ENCODE measurements at places on chromosomes 16 and 17. TPM values are rescaled to one million over a fixed set of nuclear protein-coding genes. Genes with fewer than 3 reads are reported as not detected.

TP53TG3C gene
- not detected for total RNA-seq

CYGB gene
- 19.1 TPM for total RNA-seq

IL34 gene
- total RNA-seq = 25.7 TPM

ELOB gene
- total RNA-seq = 208 TPM

DPEP3 gene
- total RNA-seq = not detected

PYY gene
- not detected for total RNA-seq

TPSG1 gene
- total RNA-seq = not detected

SNAI3 gene
- total RNA-seq = 1.2 TPM

ADAD2 gene
- 0.95 TPM for total RNA-seq

CCNF gene
- 5.7 TPM for total RNA-seq

CHRNE gene
- total RNA-seq = 1.1 TPM

ZG16 gene
- total RNA-seq = not detected

ZPBP2 gene
- not detected for total RNA-seq

DNA sequence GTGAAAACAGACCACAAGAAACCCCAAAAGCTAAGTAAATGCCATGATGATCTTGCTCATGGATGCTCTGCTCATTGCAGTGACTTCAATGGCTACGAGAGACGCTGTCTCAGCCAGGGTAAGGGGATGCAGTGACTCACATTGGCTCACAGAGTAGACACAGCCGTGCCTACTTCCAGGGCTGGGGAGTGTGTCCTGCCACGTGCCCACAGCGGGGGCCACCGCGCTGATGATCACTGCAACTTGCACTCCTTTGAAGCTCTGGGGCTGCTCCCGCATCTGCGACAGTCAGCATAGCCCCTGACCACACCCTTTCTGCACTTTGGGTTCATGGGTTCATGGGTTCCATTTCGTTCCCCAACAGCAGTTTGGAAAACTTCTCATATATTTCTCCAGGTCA lies 231.4 kb upstream of the RPL38 start:
- no peak for DNase-seq

DNA sequence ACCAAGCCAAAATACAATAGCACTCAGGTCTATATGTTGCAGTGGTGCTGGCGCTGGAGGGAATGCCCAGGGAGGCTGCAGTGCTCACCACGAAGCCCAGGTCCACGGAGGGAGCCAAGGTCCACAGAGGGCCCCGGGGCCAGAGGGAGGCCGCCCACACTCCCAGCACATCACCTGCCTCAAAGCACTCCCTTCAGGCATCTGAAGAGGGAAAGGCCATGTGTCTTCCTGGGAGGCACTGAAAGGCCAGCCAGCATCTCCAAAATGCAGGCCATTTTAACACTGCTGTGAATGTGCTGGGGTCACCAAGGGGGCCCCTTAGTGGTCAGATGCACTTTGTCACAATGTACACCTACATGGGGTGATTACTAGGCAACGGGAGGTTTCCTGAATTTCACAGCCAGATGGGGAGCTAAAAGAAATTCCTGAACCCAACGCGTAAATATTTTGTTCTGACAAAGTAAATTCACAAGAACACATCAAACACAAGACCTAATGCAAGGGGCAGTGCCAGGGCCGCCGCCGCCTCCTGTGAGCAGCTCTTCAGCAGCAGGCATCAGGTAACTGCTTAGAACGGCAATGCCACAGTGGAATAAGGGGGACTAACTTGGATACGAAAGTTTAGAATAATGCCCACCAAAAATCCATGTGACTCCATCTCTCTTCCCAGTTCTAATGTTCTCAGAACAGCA lies 42.8 kb downstream of the USP22 start:
- no peak for DNase-seq

DNA sequence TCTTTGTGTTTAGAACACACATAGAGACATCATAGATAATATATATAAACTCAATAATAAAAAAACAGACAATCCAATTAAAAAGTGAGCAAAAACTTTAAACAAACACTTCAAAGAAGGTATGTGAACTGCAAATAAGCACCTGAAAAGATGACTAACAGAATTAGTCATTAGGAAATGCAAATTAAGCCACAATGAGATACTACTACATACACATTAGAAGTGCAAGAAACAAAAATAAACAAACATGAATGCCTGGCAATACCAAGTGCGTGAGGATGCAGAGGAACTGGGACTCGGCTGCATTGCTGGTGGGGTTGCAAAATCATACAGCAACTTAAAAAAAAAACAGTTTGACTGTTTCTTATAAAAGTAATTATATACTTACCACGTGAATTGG lies 799.0 kb downstream of the KCNJ2 start:
- DNase-seq = no peak

GRCh38 chr16:66862023-66862520 lies 17.9 kb downstream of the CA7 start:
- DNase-seq = no peak

DNA sequence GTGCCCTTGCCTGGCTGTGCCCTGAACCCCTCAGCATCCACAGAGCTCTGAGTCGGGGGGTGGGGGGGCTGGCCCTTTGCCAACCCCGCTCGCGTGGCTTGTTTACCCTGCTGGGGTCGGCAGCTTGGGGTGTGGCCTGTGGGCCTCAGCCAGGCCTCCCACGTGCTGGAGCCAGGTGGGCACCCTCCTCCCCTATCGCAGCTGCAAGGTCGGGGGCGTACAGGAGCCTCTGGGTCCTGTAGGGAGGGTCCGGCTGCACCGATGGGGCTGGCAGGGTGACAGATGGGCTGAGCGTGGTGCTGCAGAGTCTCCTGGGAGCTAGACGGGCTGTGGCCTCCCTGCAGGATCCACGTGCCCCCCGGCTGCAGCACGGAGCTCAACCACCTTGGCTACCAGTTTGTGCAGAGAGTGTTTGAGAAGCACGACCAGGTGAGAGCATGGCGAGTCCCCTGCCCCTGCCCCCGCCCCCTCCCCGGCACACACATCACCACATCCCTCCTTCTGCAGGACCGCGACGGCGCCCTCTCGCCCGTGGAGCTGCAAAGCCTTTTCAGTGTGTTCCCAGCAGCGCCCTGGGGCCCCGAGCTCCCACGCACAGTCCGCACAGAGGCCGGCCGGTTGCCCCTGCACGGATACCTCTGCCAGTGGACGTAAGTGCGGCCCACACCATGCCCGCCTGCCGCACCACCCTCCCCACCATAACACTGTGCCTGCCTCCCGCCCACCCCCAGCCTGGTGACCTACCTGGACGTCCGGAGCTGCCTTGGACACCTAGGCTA lies 3.6 kb downstream of the RHOT2 start:
- no peak for DNase-seq

GRCh38 chr17:14514973-14515372 lies 214.1 kb downstream of the HS3ST3B1 start:
- DNase-seq = no peak

GRCh38 chr17:72603420-72604242 lies 482.8 kb downstream of the SOX9 start:
- DNase-seq = no peak

GRCh38 chr16:70738083-70738977 lies 52.5 kb upstream of the MTSS2 start:
- no peak for DNase-seq

GRCh38 chr16:35752012-35752772 lies 2292.8 kb downstream of the TP53TG3F start:
- DNase-seq = no peak

GRCh38 chr17:49741692-49742076 lies 22.2 kb downstream of the FAM117A start:
- DNase-seq = no peak

- no peak for DNase-seq
Measured at GRCh38 chr17:56373981-56374833, 219.3 kb upstream of the NOG start.

- no peak for DNase-seq
Measured at GRCh38 chr16:86285938-86286921, 224.1 kb upstream of the FOXF1 start.

DNA sequence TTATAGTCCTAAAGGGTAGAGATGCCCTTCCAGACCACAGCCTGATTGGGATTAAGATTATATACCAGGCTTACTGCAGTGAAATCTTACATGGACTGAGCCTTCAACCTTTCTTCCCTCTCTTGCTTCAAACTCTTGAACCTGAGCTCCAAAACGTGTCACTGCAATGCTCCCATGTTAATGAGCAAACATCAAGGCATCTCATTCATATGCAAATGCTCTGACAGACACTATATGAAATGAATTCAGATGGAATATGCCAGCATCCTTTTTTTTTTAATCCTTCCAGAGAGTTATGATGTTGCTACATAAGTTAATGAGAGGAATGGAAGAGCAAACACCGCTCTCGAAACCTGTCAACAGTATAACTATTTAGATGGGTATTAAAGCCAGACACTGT lies 611.9 kb upstream of the CDH11 start:
- DNase-seq = no peak

DNA sequence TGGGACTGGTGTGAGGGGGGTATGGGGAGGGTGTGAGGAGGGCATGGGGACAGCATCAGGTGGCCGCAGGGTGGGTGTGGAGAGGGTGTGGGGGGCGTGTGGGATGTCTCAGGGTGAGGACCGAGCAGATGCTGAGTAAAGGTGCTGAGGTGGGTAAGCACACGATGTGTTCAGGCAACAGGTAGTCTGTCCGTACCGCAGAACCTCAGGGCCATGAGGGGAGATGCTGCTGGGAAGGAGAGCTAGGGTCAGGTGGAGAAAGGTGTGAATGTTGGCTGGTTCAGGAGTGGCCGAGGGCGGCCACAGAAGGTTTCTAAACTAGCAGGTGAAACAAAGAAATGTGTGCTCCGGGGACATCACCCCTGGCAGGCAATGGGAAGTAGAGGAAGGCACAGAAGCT lies 80.0 kb upstream of the CDH5 start:
- DNase-seq = peak; percentile 18

DNA sequence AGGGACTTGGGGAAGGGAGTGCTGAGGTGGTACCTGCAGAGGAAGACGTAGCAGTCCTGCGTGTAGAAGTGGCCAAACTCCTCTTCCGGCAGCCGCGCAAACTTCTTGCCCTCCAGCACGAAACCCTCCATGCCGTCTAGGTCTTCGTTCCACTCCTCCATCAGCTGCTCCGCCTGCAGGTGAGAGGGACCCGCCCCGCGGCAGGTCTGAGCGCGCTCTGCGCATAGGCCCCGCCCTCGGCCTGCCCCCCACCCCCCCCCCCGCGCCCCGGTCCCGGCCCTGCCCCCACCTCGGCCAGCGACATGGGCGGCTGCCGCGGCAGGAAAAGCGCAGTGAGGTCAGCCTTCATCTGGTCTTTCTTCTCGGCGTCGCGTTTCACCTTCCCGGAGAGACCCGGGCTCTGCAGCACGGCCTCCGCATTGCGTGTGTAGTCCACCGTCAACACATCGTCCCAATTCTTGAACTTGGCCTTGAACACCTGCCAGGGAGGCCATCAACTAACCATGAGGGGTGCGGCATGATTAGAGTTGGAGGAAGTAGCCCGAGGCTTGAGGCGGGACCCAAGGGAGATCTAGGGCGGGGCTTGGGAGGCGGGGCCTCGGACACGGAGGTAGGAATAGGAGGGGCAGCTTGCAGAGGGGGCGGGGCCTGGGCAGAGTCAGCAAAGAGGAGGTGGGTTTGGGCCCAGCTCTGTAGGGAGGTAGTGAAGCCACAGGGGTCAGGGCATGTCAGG lies 11.5 kb downstream of the FLII start:
- DNase-seq = no peak

GRCh38 chr16:89155184-89155679 lies 16.3 kb upstream of the CDH15 start:
- no peak for DNase-seq
